Activated CD8-positive, alpha-beta memory T cell treated with anti-CD3 and anti-CD28 coated beads, Interleukin-2, amount 10 ng/mL, durations not matched to agents 7 days and 5 days (primary cell): ENCODE measurements at places on chromosomes 5 and 9.

GRCh38 chr9:76218117-76218885, 175.9 kb downstream of the RFK start:
- DNase-seq = no peak

DNA sequence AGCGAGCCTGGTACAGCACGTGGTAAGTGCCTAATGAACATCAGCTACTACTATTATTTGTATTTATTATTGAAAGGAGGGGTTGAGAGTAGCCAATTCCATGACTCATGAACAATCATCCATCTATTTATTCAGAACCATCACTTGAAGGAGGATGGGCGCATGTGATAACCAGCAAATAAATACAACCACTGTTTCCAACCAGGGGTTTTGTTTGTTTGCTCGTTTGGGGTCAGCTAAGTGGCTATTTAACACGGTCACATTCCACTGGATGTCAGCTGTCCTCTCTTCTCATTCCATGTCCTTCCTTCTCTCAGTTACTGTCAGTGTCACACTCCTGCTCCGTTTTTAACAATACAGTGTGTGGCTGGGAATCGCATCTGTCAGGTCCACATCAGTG, 8.6 kb downstream of the RAPGEF1 start:
- no peak for DNase-seq

DNA sequence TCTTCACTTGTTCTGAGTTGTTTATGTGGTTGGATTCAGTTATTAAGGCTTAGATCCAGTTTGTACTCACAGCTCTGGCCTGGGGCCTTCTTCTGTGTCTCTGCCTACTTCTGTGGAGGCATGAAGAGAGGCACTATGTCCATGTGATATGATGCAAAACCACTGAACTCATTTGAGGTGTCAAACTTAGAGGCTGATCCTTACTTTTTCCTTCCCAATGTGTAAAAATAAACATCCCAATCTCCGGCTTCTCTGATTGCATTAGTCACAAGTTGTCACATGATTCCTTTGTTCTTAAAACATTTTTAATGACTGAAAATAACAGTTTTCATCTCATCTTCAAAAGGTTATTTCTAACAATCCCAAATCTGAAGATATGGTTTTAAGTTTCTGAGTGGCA, 276.0 kb upstream of the RGMB start:
- no peak for DNase-seq

DNA sequence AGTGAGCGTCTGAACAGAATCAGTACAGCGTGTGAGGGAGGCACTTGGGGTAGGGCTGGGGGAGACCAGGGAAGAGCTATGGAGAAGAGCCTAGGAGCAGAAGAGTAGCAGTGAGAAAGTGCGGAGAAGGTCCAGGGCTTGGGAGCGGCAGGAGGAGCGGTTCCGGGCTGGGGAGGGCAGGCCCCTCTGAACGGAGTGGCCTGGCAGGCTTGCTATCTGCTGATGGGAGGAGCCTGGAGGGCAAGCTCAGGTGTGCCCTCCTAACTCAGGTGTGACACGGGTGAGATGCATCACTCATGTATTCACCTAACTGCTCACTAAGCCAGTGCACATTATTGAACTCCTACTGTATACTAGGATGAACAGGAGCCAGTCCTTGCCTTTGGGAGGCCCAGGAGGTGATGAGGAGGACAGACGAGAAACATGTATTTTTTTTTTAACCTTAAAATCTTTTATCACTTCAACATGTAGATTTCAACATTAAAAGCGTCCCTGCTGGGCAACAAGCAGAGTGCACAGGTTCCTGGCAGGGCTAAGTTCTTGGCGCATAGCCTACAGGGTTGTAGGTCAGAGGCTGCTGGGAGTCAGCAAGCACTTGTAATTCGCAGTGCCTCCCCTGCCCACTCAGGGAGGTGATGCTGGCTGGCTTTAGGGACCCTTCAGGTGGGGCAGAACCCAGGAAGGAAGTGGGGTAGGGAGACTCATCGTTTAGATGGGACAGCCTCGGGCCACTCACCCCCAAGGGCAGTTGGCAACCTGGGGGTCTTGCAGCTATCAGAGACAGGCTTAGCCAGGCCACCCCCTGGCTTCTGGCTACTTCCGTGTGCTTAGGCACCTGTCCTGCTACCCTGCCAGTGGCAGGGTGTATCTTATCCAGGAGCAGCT, 55.5 kb downstream of the TMOD1 start:
- DNase-seq = no peak

GRCh38 chr5:139847790-139848507, 52.3 kb downstream of the PSD2 start:
- DNase-seq = peak; percentile 81

- DNase-seq = no peak
These were observed 17.6 kb downstream of the CDH6 start for GRCh38 chr5:31211098-31211497.

DNA sequence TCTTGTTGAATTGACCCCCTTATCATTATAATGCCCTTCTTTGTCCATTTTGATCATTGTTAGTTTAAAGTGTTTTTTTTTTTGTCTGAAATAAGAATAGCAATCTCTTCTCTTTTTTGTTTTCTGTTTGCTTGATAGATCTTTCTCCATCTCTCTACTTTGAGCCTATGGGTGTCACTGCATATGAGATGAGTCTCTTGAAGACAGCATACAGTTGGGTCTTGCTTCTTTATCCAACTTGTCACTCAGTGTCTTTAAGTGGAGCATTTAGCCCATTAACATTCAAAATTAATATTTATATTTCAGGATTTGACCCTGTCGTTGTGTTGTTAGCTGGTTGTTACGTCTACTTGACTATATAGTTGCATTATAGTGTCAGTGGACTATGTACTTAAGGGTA, 135.4 kb downstream of the HMHB1 start:
- no peak for DNase-seq

GRCh38 chr9:106072421-106072820, 378.1 kb downstream of the TMEM38B start:
- DNase-seq = no peak

DNA sequence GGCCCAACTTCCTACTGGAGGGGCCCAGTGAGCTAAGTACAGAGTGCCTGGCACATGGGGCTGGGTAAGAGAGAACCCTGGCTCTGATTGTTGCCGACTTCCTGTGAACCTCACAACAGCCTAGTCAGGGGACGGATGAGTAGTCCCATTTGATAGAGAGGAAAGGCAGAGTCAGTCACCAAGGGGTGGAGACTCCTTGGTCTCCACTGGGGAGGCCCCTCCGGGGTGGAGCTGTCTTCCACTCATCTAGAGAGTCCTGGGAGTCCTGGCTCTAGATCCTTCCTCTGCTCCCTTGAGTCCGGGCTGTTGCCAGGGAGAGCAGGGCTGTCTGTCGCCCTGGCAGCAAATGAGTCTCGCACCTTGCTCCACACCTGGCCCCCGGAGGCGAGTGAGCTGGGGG, 8.0 kb downstream of the GRK6 start:
- DNase-seq = no peak

- no peak for DNase-seq
These were observed 2.7 kb downstream of the NRG2 start for GRCh38 chr5:140040358-140040757.

GRCh38 chr5:132971483-132972435, 8.3 kb upstream of the AFF4 start:
- no peak for DNase-seq

DNA sequence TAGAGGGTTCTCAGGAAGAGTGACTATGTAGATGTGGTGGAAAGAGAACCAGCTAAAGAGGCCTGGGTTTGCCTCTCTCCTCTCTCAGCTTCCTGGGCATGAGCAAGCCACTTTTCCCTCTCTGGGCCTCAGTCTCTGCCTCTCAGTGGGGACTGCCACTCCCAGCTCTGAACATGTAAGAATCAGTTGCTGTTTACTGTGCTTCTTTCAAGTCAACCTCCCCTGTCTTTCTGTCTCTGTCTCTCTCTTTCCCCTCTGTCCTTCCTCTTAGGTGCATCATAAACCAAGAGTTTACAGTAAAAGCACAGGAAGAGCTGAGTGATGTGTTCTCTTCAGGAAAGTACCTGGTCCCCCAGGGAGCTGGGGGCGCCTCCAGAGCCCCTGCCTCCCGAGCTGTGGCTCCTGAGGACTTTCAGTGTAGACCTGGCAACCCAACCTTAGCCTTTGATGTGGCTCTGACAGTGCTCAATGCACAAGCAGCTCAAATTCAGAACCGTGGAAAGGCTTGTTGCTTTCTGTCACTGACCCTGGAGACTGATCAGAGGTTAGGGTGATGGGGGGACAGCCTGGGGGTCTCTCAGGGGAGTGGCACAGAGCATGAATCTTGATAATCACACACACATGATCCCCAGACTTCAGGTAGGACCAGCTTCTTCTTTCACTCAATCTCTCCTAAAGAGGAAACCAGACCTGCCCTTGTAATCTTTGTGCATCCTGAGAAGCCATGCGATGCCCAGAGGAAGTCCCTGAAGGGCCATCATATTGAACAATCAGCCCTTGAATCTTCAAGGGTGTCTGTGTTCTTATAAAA, 59.4 kb upstream of the TNFSF8 start:
- no peak for DNase-seq

DNA sequence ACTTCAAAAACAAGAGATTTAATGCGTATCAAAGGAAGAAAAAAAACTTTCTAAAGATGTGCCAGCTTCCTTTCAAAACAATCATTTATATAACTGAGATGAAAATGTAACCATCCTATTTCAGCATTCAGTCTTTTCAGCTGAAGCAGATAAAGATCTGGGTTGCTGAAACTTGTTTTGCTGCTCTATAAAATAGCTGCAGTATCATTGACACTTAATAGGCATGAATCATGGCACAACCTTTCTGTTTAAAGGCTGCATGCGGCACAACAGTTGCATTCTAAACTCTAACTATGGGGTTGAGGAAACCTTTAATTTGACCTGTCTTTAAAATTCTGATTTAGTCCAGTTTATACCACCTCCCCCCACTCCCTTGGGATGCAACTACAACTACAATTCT, 196.7 kb downstream of the MPDZ start:
- DNase-seq = no peak

GRCh38 chr9:98903961-98904411, 39.7 kb upstream of the COL15A1 start:
- DNase-seq = no peak

GRCh38 chr9:78871086-78871451, 574.1 kb downstream of the PSAT1 start:
- DNase-seq = no peak

GRCh38 chr5:138752341-138752950, 779 bp upstream of the CTNNA1 start:
- no peak for DNase-seq

DNA sequence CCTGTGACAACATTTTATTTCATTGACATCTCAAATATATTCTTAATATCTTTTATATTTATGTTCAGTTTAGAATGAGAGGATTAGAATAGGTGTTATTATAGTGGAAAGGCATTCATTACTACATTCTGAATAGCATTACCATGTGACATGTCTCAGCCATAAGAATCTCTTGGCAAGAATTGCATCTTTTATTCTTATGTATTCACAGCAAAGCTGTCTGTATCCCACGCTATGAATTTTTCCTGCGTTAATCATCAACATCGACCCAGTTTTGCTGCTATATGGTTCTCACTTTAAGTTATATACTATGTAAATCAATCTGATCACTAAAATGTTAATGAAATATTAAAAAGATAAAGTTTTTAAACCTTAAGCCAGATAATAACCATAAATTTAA, 248.6 kb downstream of the TMEM232 start:
- DNase-seq = no peak

- no peak for DNase-seq
These were observed 87.4 kb downstream of the NRG2 start for GRCh38 chr5:139955616-139956273.

DNA sequence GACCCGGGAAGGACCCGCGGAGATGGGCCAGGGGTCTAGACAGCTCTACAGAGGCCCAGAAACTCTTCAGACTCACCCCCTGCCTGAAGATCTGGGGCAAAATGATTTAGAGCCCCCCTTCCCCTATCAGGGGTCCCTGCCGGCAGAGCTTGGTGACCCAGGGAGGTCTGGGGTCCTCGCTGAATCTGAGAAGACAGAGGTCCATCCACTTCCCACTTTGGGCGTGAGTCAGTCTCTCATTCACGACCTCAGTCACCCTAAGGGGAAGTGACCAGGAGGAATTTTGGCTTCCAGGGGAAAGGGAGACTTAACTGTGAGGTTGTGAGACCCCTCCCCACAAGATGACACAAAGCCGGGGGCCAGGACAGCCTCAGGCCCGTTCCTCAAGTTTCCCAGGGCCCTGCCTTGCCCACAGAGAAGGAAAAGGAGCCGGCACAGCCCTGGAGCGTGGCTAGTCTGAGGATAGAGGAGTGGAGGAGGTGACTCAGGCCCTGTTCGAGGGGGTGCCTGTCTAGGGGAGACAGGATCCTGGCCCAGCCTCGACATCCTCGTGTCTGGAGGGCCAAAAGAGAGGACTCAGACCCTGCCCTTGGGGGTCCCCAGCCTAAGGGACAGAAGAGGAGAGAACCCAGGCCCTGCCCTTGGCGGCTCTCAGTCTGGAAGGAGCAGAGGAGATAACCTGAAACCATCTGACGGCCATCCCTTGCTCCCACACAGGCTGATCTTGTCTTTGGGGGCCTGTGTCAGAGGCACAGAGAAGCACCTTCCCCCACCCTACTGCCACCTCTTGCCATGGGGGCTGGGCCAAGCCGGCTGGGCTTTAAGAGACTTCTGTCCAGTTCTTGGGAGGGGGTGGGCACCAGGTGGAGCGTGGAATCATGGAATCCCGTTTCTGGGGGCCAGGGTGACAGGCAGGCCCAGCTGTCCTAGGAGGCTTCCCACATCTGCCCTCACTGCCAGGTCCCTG, 889 bp downstream of the PDLIM4 start:
- DNase-seq = peak; percentile 35

DNA sequence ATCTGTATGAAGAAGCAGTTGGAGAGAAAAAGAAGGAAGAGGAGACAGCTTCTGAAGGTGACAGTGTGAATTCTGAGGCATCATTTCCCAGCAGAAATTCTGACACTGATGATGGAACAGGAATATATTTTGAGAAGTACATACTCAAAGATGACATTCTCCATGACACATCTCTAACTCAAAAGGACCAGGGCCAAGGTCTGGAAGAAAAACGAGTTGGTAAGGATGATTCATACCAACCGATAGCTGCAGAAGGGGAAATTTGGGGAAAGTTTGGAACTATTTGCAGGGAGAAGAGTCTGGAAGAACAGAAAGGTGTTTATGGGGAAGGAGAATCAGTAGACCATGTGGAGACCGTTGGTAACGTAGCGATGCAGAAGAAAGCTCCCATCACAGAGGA, 48.7 kb downstream of the CMYA5 start:
- no peak for DNase-seq

DNA sequence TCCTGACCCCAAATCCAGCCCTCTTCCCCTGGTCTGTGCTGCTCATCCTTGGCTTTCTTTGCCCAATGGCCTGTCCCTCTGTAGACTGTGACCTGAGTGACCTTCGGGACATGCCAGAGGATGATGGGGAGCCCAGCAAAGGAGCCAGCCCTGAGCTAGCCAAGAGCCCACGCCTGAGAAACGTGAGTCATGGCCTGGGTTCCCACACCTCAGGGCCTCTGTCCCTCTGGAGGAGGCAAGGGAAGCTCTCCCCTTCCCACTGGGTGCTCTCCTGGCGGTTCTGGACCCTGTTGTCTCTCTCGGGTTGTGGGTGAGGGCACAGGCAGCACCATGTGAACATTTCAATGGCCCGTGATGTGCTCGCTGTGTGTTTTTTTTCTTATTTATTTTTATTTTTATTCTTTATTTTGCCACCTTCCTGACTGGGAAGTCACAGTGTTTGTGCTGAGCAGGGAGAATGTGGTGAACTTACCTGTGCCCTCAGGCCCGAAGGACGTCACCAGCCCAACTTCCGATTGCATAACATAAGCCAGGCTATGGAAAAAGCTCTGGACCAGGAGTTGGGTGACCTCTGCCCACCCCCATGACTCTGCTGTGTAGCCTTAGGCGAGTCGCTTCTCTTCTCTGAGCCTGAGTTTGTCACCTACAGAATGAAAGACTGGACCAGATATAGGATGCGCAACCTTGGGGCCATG, 29.5 kb downstream of the AFAP1L1 start:
- DNase-seq = no peak

- no peak for DNase-seq
These were observed 240.1 kb downstream of the DENND1A start for GRCh38 chr9:123689701-123690428.
